ENCODE measurements at places on chromosomes 12 and 14.

GRCh38 chr12:96427269-96427729, 27.1 kb upstream of the CDK17 start:
- DNase-seq, result peak; percentile 65

- DNase-seq, result no peak
These were observed 6.4 kb upstream of the SLC25A3 start for GRCh38 chr12:98587084-98587483.

DNA sequence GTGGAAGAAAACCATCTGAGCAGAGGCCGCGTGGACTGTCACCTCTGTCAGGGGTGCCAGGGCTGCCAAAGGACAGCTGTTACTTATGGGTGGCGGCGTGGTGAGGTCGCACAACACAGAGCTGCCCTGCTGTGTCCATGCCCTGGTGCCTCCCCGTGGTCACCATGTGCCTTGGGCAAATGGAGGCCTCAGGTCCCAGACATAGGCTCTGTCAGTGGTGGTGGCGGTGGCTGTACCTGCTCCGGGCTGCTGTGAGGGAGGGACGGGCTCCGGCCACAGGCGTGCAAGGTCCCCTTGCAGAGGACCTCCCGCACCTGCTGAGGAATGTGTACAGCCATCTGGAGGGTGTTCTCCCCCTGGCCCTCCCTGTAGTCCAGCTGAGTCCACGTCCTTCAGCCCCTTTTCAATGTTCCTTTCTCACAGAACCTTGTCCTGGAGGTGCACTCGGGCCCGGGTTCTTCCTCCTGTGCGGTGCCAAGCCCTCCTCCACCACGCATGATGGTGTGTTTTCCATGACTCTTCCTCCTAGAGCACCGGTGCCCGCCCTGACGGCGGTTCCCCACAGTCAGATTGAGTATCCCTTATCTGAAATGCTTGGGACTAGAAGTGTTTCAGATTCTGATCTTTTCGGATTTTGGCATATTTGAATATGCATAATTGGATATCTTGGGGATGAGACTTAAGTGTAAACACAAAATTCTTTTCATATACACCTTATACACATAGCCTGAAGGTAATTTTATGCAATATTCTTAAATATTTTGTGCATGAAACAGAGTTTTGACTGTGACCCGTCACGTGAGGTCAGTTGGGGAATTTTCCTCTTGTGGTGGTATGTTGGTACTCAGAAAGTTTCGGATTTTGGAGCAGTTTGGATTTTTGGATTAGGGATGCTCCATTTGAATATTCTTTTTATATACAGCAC, 49.8 kb downstream of the TRAF3 start:
- no peak for DNase-seq

DNA sequence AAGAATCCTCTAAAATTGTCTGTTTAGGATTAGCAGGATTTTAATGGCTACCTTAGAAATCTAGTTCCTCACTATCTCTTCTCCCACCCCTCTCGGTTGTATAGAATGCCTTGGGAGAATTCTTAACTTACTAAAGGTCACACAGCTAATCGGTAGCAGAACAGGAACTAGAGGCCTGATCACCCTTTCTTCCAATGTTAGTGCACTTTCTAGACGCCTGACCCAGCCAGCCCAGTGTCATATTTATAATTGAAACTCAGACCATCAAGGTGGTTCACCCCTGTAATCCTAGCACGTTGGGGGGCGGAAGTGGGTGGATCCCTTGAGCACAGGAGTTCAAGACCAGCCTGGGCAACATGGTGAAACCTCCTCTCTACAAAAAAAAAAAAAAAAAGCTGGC, 1.7 kb downstream of the TIGAR start:
- no peak for DNase-seq

- DNase-seq, result no peak
These were observed 17.1 kb downstream of the DICER1 start for GRCh38 chr14:95140060-95140858.
